ENCODE measurements at places on chromosomes 1 and 21.
A peak's percentile ranks its signal among the peaks of the same experiment; 100 is the strongest.

- no peak for DNase-seq
Measured at GRCh38 chr1:177219554-177220458, 49.0 kb downstream of the BRINP2 start.

- no peak for DNase-seq
Measured at GRCh38 chr21:44441581-44442265, 13.6 kb upstream of the LRRC3 start.

DNA sequence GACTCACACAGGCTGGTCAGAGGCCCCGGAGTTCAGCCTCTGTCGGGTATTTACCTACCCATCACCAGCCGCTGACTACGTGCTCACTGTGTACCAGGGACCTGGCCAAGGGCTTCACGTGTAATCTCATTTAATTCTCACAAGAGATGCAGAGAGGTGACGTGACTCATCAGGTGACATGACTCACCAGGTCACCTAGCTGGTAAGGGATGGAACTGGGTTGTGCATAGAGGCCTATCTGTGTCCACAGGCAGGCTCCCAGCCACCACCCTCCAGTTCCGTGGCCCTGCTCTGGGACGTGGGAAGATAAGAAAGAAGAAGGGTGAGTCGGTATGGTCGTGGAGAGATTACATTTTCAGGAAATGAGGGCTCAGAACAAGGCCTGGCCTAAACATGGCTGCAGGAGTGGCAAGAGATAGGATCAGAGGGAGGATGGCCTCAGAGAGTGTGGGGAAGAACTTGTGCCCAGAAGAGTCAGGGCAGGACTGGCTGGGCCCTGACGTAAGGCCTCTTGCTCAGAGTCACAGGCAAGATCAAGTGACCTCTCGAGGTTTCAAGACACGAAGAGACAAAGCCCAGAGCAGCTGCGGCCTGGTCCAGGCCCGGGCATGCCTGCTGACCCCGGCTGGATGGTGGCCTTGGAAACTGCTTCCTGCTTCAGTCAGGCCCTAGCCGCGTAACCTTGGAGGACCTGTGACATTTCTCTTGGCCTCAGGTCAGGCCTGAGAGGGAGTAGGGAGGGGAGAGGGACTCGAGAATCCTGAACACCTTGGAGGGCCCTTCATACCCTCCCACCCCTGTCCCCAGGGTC, 52.7 kb upstream of the WASF2 start:
- peak; percentile 43 for DNase-seq

DNA sequence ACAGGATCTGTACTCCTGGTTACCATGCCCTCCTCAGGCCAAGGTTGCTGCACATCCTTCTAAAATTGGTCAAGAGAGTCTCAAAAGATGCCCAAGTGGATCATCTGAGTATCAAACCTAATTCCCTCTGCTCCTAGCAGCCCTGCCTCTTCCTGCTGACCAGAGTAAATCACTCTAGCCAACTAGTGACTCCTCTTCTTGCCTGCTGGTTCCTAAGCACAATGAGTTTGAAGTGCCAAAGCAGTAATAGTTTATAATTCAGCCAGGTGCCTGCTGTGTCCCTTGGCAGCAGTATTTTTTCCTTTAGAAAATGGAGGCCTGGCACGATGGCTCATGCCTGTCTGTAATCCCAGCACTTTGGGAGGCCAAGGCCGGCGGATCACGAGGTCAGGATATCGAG, 137.9 kb upstream of the CAMK1G start:
- DNase-seq: no peak

DNA sequence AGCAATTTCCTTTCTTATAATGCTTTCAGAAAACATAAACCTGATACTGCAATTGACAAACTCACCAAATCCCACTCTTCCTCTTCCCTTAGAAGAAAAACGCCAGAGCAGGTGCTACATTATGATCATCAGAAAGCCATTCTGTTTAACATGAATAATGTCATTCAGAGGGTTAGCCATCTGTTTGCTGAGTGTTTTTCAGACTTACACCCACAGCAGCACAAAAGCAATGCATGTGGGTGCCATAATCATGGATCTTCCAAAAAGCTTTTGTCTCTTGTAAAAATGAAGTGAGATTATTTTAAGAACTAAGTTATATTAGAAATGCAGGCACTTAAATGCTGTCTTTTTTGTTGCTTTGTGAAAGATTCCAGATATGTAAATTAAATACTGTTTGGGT, 204.6 kb upstream of the TMPRSS15 start:
- DNase-seq: no peak

DNA sequence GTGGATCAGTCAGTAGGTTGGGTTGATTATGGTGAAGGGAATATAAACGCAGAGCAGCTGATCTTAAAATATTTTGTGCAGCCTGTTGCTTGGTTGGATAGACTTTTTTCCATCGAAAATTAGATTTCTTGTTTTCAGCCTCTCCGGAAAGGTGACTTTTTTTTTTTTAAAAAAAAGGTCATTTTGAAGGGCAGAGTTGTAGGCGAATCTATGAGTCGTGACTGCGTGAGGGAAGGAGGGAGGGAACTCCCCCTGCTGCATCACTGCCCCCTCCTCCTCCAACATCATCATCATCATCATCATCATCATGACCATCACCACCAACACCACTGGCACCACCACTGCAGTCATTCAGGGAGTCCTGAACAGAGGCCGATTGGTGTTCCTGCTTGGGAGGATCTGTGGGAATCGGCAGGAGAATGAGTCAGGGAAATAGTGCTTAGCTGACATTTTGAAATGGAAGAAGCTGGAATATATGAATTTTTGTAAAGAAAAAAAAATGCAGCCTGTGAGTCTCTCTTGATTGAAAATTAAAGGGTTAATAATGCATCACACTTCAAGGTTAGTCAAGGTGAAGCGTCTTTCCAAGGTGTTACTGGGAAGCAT, 1.2 kb downstream of the ATP1B1 start:
- no peak for DNase-seq

DNA sequence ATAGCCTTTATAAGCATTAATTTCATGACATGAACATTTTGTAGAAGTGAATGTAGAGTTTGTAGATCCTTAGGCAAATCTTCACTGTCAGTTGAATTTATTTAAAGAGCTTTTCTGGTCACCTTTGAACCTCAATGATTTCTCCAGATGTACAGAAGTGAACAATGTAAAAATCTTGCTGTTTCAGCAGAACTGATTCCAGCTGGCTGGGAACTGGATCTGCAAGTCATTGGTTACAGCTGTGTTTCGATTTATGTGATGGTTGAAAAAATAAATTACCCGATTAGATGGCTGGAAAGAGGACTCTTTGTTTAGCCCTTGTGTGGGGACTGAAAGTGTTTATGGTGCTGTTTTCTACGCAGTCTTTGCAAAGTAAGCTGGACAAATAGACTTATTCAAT, 849.8 kb downstream of the USP25 start:
- DNase-seq: no peak

- DNase-seq: peak; percentile 62
Measured at GRCh38 chr1:175208773-175209492, 16.4 kb upstream of the KIAA0040 start.

GRCh38 chr1:8202182-8202905, 115.6 kb upstream of the SLC45A1 start:
- no peak for DNase-seq

- no peak for DNase-seq
Measured at GRCh38 chr1:231867607-231868006, 241.0 kb downstream of the DISC1 start.

- DNase-seq: no peak
Measured at GRCh38 chr1:36520056-36520455, 37.3 kb upstream of the CSF3R start.

DNA sequence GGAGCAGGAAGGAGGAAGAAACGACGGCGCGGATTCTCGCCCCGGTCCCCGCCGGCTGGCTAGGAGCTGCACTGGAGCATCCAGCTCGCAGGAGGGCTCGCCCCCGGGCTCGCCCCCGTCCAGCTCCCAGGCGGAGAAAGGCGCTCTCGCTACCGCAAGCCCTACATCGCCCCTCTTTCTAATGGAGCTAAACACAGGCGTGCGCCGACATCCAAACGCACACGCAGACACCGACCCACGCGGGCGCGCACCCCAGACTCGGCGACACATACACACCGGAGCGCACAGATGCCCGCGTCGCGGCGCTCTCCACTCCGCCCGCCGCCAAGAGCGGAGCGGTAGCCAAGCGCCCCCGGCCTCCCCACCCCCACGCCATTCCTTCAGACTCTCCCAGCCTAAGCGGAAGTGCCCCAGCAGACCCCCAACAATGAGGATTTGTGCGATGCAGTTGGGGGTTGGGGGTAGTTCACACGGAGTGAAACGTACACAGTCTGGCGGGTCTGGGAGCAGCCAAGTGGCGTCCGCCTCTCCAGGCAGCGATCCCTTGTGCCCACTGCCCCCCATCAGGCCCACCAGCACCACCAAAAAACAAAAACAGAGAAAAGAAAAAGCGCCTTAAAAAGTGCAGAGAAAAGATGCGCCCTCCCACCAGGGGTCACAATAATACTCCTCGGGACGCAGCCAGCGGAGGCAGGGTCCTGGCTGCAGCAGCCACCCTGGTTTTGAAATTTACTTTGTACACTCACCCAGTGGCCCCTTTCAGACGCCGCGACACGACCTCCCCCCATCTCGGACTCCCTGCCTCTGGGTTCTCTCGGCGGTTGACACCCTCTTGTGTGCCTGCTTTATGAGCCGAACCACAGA, 1.4 kb downstream of the DAB1 start:
- no peak for DNase-seq

DNA sequence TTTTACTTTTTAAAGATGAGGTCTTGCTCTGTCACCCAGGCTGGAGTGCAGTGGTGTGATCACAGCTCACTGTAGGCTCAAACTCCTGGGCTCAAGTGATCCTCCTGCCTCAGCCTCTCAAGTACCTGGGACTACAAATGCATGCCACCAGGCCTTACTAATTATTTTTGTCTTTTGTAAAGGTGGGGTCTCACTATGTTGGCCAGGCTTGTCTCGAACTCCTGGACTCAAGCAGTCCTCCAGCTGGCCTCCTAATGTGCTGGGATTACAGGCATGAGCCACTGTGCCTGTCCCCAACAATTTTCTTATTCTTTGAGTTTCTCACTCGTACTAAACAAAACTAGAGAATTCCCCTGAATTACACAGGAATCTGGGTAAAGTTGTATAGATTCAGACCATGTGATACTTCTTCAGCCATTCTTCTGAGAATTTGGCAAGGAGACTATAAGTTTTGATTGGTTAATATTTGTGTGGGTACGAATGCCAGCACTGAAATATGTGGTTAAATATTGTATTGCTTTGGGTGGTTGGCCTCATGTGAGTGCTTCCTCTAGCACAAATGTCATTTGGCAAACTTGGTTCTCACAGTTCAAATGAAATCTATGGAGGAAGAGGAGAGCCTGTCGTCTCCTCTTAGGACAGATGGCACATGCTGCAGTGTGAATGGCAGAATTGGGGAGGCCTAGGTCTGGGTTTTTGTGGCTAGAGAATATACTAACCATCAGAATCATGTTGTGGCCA, 104.9 kb downstream of the RUNX1 start:
- no peak for DNase-seq

- DNase-seq: peak; percentile 80
Measured at GRCh38 chr1:1068517-1069055, 5.5 kb downstream of the RNF223 start.

GRCh38 chr1:203742436-203742835, 22.5 kb upstream of the LAX1 start:
- no peak for DNase-seq

DNA sequence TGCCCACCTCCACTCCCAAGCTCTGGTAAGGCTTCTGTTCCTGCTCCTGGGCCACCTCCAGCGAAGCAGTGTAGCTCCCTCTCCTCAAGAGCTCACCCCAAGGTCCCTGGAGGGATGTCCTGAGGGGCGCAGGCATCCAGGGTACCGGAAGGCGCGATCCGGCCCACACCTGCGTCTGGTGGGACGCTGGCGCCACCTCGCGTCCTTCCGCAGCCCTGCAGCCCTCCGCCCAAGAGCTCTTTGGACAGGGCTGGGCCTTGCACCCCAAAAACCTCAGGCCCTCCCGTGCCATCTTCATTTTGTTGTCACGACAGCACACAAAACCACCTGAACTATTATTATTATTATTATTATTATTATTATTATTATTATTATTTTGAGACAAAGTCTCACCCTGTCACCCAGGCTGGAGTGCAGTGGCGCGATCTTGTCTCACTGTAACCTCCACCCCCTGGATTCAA, 49.2 kb upstream of the PAX7 start:
- peak; percentile 28 for DNase-seq

- DNase-seq: no peak
Measured at GRCh38 chr21:45132841-45133573, 58.6 kb downstream of the ADARB1 start.

GRCh38 chr1:155941845-155942531, 550 bp downstream of the RXFP4 start:
- DNase-seq: no peak

- DNase-seq: no peak
Measured at GRCh38 chr1:181352695-181353094, 130.6 kb upstream of the CACNA1E start.

GRCh38 chr1:109351457-109351856, 44.6 kb upstream of the MYBPHL start:
- no peak for DNase-seq

- no peak for DNase-seq
Measured at GRCh38 chr1:198633675-198634121, 5.1 kb upstream of the PTPRC start.

DNA sequence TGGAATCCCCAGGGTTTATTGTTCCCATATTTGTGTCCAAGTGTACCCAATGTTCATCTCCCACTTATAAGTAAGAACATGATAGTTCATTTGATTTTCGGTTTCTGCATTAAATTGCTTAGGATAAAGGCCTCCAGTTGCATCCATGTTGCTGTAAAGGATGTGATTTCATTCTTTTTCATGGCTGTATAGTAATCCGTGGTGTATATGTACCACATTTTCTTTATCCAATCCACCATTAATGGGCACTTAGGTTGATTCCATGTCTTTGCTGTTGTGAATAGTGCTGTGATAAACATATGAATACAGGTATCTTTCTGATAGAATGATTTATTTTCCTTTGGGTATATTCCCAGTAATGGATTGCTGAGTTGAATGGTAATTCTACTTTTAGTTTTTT, 20.0 kb upstream of the BATF3 start:
- DNase-seq: no peak

DNA sequence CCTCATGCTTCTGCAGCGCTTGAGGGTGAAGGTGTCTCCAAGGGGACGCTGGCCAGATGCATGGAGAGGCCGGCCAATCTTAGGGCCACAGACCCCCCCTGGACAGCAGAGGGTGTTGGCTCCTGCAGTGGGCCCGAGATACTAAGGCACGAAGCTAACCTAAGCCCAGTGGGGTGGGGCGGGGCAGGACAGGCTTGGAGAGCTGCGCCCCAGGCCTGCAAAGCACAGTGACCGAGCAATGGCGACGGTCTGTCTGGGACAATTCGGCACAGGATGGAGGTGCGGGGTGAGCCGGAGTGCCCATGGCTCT, 1.3 kb downstream of the FNDC10 start:
- no peak for DNase-seq

DNA sequence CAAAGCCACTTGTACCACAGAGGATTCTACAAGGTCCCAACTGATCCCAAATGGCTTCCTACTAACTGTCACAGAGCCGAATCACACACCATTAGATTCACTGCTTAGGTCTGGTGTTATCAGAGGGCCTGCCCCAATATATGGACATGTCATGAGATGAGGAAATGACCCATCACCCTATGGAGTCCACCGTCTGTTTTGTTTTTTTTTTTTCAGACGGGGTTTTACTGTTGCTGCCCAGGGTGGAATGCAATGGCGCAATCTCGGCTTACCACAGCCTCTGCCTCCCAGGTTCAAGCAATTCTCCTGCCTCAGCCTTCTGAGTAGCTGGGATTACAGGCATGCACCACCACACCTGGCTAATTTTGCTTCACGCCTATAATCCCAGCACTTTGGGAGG, 83.8 kb upstream of the ETS2 start:
- no peak for DNase-seq
